NCI-H774 (cell line): ENCODE measurements at places on chromosomes 7 and 10.

DNA sequence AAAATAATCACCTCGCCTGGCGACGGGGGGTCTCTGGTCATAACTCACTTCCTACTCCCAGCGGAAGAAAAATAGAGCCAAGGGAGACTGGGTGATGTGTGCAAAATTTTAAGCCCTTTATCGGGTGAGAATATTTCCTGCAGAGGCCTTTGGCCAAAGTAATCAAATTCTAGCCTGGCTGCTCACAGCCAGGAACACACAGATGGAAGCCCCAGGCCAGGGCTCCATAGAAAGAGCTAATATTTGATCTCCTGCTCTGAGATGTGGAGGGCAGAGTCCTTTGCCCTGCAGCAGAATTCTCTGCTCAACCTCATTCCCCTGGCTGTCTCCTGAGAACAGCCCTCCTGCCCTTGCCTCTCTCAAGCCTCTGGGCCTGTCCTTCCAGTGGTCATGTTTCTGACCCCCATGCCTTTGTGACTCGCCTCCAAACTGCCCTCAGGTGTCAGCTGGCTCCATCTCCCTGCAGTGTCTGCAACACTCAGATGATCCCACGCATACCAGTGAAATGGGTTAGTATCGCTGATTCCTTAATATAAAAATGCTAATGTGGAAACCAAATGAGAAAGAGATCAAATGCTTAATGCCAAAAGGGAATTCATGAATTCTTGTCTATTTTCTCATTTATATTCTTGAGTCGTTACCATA lies 34.5 kb downstream of the FRMD4A start:
- DNase-seq: no peak

- DNase-seq: no peak
Measured at GRCh38 chr7:102117743-102118142, 168.9 kb upstream of the SH2B2 start.

DNA sequence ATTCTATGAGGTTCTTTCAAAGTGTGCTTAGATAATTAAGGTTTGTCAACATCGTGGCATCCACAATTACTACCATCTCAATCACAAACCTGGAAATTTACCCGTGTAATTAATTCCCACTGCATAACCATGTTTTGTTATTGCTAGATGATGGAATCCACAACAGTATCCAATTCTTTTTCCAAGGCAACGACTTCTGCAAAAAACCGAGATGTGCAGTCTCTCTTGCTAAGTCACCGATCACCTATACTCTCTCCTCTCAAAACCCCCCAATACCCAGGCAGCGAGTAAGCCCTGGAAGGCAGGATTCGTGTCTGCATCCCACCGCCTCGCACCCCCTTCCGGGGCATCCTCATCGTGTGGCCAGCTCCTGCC lies 678 bp upstream of the EIF4H start:
- no peak for DNase-seq

DNA sequence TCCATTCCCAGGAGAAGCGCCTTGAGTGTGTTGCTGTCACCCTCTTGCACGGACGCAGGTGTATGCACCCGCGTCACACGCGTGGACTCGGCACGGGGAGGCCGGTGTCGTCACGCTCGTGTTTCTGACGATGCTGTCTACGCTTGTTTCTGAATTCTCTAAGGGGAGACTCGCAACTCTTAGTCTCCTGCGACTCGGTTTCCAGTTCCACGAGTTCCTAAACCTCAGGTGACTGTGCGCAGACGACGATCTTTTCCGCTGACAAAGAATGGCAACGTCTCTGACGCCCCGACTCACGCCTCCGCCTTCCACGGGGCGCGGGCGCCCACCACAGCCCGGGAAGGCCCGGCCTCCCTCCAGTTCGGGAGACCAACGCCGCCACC lies 579 bp downstream of the IDI1 start:
- no peak for DNase-seq

DNA sequence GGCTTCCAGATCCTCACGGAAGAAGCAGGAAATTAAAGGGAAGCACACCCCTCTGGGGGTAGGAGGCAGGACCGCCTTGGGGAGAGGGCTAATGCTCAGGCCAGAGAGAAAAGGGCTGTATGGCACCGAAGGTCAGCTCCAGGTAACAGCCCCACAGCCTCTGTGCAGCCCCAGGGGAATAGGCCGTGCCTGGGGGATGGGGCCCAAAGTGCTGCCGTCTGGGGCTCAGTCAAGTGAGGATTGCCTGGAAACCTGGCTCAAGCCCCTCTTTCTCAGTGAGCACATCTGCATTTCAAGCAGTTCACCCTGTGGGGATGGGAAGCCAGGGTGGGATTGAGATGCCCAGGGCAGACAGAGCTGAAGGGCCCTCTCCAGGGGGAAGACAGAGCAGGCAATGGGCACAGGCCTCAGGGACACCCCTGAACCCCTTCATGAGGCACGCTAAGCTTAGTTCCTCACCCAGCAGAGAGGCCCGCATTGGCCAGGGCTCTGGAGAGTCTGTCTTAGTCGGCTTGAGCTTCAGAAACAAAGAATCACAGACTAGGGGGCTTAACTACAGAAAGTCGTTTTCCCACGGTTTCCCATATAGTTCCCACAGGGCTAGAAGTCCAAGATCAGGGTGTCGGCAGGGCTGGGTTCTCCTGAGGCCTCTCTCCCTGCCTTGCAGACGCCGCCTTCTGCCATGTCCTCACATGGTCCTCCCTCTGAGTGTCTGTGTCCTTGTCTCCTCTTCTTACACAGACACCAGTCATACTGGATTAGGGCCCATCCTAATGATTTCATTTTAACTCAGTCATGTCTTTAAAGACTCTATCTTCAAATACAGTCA lies 118.2 kb downstream of the PTPN20 start:
- DNase-seq: no peak

DNA sequence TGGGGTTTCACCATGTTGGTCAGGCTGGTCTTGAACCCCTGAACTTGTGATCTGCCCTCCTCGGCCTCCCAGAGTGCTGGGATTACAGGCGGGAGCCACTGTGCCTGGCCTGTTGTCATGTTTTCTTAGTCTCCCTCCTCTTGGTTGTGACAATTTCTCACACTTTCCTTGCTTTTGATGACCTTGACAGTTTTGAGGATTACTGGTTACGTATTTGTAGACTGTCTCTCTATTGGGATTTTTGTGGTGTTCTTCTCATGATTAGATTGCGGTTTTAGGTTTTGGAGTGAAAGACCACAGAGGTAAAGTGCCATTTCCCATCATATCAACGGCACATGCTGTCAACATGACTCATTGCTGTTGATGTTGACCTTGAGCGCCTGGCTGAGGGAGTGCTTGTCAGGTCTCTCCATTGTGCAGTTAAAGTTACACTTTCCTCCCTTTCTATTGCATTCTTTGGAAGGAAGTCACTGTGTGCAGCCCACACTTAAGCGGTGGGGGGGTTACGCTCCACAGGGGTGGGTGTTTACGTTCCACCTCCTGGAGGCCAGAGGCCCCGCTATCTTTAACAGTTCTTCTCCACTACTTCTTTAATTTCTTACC lies 10.8 kb downstream of the NEURL1 start:
- DNase-seq: no peak

DNA sequence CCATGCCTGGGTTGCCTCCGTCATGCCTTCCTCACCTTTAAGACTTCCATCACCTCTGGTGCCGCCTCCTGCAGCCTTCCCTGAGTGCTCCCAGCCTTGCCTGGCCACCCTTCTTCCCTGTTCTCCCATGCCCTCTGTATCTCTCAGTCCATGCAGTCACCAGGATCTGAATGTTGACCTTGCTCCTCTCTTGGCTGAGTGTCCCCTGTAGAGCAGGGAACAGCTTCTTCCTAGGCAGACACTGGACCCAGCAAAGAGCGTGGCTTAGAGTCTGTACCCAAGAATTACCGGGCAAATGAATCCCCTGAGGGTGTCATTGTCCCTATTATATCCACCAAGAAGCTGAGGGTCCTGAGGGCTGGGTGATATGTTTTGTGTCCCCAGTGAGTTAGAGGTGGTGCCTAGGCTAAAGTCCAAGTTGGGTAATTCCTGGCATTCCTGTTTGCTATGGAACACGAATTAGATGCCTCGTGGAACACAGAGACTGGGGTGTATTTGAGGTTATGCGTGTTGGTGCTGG lies 505.6 kb downstream of the RPS24 start:
- DNase-seq: no peak

- DNase-seq: no peak
Measured at GRCh38 chr10:90968328-90969081, 47.6 kb upstream of the ANKRD1 start.

DNA sequence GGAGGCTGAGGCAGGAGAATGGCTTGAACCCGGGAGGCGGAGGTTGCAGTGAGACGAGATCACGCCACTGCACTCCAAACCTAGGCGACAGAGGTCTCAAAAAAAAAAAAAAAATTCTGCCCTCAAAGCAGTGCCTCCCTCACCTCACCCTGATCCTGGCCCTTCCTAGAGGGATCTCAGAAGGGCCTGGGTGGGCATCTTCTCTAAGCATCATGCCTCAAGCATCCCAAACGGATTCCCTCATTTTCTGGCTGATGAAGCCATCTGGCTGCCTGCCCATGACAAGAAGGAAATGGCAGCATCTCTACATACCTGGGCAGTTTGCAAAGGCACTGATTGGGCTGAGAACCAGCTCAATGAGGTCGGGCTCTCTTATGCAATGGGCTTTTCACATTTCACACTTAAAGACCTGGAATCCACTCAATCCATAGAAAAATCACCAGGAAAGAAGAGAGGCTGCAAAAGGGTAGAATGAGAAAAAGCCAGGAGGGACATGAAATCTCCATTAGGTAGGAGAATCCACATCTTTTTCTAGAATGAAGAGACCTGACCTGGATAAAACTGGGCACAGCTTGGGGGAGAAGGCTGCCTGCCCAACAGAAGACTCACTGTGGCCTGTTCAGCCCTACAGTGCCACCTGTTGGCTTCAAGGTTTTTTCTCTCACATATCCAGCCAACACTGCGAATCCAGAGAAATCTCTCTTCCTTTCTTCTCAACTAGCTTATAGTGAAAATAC lies 48.1 kb downstream of the PDLIM1 start:
- no peak for DNase-seq

DNA sequence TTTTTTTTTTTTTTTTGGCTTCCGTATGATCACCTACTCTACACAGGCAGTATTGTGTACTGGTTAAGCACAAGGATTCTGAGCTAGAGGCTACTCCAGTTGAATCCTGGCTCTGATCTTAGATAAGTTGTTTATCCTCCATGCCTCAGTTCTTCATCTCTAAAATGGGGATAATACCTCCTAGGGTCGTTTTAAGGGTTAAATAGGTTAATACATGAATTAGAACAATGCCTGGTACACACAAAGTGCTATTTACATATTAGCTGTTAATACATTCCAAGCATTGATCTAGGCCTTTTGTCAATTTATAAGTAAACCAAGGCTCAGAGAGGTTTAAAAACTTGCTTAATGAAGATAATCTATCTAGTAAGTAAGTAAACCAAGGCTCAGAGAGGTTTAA lies 59.0 kb downstream of the ST7 start:
- DNase-seq: no peak

DNA sequence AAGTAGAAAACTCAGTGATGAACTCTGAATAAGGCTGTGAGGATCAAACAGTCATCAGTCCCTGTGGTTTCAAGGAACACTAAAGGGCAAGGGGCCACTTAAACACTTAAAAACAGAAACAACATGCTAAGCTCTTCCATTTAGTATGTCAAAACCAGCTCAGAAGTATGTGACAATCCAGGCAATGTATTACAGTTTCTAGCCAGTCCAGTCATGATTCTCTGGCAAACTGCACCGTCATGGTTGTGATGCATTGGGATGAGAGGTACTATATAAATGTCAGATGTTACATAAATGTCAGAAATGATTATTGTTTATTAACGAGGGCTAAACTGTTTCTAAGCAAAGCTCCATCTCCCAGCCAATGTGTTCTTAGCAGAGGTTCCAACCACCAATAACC lies 4.7 kb upstream of the CREB5 start:
- no peak for DNase-seq

GRCh38 chr10:9545073-9545472 lies 1472.6 kb upstream of the CELF2 start:
- no peak for DNase-seq

DNA sequence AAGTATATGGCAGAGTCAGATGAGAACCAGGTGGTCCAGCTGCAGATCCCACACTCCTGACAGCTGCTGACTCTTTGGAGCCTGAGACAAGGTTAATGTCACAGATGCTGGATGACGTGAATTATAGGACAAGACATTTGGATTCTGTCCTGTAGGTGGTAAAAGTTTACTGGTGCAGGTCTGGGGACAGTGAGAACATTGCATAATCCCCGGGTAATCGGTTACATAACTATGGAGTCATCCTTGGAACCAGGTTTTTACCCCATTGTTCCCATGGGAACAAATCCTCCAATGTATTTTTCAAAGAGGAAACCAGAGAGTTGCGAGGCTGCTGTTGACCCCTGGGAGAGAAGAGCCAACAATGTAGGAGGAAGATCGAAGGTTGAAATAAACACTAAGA lies 27.5 kb upstream of the ZCCHC24 start:
- no peak for DNase-seq

DNA sequence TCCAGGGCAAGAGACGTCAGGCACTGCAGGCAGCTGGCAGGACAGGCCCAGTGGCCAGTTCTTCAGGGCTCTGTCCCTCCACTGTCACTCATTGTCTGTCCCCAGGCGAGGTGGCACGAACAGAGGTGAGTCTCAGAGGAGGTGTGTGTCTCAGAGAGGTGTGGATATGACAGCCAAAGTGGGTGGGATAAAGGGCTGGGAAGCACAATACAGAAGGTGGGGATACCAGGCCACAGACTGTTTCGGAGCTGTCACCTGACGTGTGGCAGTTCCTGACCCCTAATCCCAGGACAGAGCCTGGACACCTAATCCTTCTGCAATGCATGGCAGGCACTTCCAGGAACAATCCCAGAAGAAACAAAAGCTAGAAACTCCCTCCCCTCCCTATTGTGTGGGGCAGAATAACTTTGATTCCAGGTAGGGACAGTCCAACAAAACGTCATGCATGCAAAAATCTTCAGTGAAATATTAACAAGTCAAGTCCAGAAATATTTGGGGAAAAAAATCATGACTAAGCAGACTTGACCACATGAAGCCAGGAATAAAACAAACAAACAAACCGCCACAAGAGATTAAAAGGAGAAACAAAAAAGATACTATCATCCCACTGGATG lies 11.6 kb downstream of the KLRG2 start:
- DNase-seq: no peak

DNA sequence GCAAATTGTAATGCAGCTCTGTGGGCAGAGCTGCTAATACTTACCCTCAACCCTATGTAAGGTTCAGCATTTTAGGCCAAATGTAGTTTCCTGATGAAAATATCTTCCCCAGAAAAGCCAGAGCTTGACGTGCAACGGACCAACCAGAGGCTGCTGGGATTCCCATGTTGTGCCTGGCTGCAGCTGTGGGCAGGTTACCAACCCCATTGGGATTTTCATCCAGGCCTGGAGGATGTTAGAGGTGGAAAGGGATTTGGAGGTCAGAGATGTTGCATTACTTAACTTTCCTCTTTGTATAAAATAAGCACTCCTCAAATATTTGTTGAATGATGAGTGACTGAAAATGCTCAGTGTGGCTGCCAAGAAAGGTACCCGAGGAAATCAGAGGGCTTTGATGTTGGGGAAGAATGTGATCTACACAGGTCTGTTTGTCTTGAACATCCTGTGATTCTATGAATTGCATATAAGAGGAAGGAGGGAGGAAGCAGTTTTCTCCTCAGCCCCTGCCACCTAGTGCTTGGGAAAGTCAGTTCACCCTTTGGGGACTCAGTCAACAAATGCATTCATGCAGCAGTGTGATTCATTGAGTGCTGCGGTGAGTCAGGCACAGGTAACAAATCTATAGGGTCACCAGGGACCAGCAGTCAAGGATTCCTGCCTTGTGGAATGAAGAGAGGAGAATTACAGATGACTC lies 487.2 kb downstream of the RPS24 start:
- peak; percentile 57 for DNase-seq
